ENCODE measurements at places on chromosomes 12 and 14.

DNA sequence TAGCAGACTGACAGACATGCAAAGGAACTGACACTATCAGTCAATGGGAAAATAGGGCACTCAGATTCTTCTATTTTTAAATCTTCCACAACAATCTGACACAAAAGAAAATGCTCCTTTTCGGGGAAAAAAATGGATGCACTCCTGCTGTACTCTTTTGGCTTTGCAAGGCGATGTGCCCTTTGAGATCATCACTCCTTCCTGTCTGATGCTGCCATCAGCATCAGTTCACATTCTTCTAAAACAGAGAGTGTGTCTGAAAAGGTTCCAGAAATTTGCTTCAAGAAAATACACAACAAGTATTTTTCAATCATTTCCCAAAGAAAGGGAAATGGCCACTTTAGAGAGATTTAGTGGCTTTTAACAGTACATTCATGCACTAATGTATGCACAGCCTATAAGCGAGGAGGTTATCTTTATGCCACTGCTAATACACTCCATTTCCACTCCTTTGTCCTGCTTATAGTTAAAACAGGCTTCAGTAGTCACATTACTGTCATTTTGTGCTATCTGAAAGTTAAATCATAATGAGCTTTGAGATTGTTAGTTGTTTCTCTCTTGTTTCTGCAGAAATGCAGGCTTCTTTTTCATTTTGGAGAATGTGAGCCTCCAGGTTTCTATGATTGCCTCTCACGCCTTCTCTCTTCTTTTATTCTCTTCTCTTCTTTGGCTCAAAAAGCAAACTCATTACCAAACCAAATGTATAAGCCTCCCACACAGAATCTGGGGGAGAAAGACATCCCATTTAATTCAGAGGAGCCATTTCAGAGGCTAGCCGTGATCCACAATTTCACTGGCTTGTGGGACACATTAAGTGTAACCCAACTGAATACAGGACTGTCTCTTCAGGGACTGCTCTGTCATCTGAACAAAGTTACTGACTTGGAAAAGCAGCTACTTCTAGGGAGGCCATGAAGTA, 110.9 kb upstream of the CCDC196 start:
- no peak for DNase-seq

- DNase-seq, result no peak
These were observed 1.5 kb upstream of the SERPINA4 start for GRCh38 chr14:94559638-94560290.

GRCh38 chr12:88206601-88207000, 64.5 kb downstream of the TMTC3 start:
- no peak for DNase-seq

DNA sequence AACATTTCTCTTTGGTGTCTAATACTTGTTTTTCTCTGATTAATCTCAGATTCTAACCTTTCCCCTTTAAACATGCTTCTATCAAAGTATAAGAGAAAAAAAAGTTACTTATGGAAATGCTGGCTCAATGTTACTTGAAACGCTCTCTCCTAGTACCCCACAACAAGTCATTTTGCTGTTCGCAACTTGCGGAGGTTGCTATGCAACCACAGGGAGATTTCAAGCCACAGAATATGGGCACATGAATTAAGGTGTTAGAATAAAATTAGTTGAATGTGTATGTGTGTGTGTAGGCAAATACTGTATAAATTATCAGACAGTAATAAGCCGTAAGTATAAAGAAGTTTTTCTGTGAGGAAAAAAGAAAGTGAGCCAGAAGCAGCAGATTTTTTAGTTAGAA, 80.6 kb downstream of the CCDC59 start:
- no peak for DNase-seq

DNA sequence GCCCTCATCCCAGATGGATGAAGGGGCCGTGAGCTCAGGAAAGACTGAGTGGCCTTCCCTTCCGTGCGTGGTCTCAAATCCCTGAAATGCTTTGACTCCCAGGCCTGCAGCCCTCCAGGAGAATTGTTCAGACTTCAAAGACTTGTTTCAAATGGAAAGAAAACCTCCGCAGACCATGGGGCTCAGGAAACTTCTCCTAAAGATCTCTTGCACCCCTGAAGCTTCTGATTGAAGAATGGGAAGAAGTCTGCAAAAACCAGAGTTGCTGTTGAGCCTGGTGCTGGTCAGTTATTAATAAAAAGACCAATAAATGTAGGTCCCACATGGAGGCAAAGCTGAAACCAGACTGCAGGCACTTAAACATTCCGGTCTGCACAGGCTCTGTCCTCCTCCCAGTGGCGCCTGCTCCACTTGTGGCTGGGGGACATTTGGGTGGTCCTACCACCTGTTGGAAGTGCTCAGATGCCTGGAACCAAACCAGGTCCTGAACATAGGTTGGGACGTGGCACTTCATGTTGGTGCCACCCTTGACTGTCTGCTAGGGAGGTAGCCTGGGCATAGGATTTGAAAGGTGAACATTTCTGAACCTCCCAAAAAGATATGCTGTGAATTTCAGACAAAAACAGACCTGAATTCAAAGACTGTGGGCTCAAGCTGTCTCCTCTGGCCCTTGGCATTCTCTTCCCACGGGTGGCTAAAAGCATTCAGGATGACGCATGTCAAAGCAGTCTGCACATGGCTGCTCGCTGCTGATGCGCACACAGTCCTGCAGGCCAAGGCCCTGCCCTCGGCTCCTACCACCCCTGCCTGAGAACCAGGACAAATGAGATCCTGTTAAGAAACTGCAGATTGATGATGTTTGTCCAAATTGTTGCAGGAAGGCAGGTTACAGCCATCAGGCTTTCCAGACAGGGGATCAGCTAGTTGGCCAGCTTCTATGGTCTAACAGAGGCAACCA, 36.2 kb upstream of the MEG3 start:
- DNase-seq, result no peak

- no peak for DNase-seq
These were observed 3.7 kb downstream of the ABHD12B start for GRCh38 chr14:50875359-50876070.

GRCh38 chr14:91397965-91398591, 19.5 kb downstream of the CCDC88C start:
- DNase-seq, result no peak

GRCh38 chr12:112616469-112617152, 174.9 kb upstream of the RPH3A start:
- no peak for DNase-seq

DNA sequence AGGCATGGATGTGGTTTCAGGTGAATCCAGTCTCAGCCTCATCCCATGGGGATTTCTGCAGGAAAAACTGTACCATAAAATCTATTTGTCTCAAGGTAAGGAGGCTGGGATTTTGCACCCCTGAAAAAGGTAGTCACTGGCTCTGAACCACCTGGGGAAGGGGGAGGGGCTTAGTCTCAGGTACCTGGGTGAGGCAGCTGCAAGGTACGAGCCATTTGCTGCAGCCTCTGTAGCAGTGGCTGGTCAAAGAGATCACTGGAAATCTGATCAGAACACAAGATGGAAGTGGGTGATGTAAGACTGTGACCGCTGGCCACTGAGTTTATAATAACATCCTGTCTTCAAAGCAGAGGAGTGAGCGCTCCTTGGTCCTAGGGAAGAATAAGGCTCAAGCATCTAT, 209.9 kb upstream of the NOS1 start:
- DNase-seq, result no peak

DNA sequence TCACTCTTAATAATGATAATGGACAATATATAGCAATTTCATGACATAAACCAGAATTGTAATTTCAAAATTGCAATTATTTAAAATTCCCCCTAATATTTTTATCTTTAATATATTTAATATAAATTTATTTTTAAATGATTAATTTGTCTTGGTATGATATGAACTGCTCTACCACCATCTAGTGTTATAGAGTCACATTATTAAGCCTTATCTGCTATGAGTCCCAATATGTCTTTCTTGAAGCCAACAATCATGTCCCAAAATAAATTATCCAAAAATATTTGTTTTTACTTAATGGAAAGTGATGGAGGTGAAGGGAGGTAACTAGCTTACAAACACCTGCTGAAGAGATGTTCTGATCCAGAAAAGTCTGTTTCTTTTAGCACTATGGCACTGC, 151.4 kb downstream of the KCNC2 start:
- DNase-seq, result no peak

GRCh38 chr12:119486599-119487154, 106.9 kb upstream of the TMEM233 start:
- DNase-seq, result no peak

- DNase-seq, result no peak
These were observed 298.7 kb upstream of the SRRM4 start for GRCh38 chr12:118682656-118683055.

- DNase-seq, result no peak
These were observed 12.3 kb upstream of the CLECL1 start for GRCh38 chr12:9745199-9745598.

- no peak for DNase-seq
These were observed 25.1 kb upstream of the WNK1 start for GRCh38 chr12:727321-727720.

DNA sequence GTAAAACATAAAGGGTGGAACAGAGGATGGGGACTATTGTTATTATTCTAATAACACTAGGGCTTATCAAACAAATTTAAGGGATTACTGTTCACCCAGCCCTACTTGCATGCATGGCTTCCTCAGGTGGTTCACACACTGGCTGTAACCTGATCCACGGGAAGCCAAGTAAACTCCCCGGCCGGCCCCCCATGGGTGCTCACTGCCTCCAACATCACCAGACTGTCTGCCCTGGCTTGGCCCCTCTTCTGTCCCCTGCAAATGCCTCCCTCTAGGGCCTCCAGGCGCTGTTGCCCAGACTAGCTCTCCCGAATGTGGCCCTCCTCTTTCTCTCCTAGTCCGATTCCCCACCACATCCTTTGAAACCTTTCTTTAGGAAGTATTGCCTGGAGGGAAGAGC, 18.6 kb downstream of the FAIM2 start:
- DNase-seq, result no peak

DNA sequence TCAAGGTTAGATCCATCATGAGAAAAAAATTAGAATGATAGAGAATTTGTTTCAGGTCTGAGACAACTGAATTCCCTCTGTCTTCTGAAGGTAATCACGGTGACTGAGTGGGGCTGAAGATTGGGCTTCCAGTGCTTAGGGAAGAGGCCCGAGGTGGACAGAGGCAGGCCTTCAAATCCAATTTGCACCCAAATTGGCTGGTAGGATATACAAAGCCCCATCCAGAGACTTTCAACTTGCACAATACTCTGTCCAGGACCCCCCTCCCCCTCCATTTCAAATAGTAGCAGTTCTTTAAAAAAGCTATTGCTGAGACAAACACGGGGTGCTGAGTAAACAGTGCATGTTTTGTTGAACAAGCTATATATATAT, 3.6 kb upstream of the FOXG1 start:
- no peak for DNase-seq

DNA sequence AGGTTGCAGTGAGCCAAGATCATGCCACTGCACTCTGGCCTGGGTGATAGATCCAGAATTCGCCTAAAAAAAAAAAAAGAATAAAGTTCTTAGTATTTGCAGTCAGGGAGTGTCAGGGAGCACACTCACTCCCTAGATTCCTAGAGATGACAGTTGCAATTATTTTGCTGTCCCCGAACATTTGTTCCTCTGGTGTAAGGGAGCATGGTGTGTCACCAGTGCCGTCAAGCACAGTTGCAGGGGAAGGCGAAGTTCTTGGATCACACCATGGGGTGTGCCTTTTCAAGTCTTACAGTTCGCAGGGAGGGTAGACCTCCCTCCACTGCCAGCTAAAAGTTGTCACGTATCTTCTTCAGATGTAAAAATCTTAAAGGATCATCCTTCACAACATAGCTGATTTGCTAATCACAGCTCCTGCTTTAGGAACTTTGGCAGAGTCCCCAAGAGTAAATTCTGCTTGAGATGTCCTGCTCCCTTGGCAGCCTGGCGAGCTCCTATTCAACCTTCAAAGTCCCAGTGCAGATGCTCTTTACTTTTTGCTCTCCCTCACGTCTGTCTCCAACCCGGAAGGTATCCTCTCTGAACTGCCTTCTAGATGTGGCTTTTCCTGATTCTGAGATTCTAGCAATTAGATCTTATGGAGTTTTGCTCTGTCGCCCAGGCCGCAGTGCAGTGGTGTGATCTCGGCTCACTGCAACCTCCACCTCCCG, 11.3 kb downstream of the ACACB start:
- DNase-seq, result no peak

GRCh38 chr12:56288705-56289387, 11.3 kb downstream of the CS start:
- DNase-seq, result no peak

- peak; percentile 94 for DNase-seq
These were observed at the start of gene EEA1 for GRCh38 chr12:92928962-92929915. TSS of gene EEA1 (minus strand) at chr12:92929295. CDS start at chr12:92929066, 229 bp downstream.

DNA sequence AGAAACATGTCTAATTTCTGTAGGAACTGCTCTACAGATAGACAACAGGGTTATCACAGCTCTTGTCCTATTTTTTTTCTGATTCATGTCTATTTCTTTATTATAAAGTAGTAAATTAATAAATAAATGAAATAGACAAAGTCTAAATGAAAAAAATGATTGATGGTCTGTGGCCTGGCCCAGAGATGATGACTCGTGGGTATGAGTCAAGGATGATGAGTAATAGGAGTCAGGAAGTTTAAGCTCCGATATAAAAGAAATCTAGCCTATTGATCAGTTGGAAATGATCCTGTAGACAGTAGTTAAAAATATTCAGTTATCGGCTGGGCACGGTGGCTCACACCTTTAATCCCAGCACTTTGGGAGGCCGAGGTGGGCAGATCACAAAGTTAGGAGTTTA, 90.6 kb upstream of the RTL1 start:
- DNase-seq, result no peak

DNA sequence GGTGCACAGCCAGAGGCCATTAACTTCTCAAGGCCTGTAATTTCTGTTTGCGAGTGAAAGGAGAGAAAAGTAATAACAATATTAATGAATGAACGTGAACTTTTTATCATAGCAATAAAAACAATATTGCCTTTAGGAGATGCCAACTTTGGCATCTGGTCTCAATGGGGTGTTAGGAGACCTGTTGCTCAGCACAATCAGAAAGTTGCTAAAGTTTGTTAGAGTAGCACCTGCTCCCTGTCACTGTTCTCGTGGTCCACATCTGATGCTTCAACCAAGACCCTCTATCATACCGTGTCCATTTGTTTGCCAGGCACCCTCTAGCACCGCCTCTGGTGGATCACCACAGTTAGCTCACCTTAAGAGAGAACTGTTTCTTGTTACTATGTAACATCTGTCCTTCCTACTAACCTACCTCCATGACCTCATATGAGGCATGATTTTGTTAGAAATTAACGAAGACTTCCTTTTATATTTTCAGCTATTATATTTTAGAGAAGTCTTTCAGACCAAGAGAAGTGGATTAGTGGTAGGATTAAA, 12.5 kb upstream of the CLEC4E start:
- DNase-seq, result no peak

GRCh38 chr14:49549881-49550280, 36.3 kb downstream of the RPS29 start:
- DNase-seq, result no peak

GRCh38 chr12:96237465-96238077, 43.4 kb downstream of the ELK3 start:
- no peak for DNase-seq

DNA sequence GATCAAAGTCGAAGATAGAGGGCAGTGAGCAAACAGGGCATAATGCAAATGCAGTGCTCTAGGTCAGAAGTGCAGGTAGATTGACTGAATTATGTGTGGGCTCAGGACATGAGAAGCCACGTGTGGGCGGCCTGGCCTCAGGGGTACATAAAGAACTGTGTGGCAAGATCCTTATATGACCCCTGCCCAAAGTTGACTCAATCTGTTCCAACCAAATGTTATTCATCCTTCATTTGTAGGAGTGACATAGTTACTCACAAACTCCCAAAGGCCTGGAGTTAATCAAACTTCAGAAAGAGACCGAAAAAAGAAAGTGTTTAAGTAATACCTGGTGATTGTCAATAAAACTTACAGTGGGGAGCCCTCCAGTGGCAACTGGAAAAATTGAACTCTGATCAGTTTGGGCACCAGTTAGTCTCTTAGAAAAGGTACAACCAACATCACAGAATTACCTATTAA, 150.4 kb upstream of the FAR2 start:
- DNase-seq, result peak; percentile 39

Data from mesothelial cell of epicardium (in vitro differentiated cells).